ENCODE measurements at places on chromosomes 2 and 18.
A peak's percentile ranks its signal among the peaks of the same experiment; 100 is the strongest.

GRCh38 chr2:38353402-38353801 lies 23.7 kb downstream of the ATL2 start:
- no peak for DNase-seq

GRCh38 chr18:58908006-58908405 lies 43.3 kb downstream of the ZNF532 start:
- no peak for DNase-seq

DNA sequence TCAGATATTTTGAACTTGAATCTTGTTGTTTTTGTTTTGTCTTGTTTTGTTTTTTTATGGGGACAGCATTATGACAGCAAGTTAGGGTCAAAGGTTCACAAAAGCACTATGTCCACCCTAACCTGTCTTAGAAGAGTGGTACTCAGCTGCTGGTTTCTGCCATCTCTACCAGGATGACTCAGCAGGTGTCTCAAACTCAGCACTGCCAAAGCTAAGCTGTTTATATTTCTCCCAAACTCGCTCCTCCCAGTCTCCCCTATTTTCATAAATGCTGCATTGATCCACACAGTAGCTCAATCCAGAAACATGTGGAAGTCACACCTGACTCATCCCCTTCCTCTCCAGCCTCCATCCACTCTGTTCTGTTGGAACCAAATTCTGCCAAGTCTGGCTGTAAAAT lies 134.9 kb downstream of the ZBTB7C start:
- peak; percentile 63 for DNase-seq

DNA sequence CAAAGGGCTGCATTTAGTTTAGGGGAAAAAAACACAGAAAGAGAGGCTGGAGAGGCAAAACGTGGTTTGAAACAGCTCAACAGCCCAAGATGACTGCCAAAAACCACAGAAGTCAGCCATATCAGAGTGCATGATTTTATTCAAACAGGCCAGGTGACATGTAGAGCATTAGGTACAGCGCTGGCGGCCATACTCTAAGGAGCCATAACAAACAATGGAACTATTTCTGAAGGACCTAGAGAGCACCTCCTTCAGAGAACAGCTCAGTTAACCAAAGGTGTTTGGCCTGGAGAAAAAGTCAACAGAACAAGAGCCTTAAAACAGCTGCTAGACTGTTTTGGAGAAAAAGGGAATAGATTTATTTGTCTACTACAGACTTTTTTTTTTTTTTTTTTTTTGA lies 2.6 kb downstream of the THADA start:
- DNase-seq = no peak

GRCh38 chr2:192017844-192018243 lies 171.0 kb upstream of the CAVIN2 start:
- no peak for DNase-seq

GRCh38 chr2:24225499-24226242 lies 50.8 kb downstream of the FAM228A start:
- DNase-seq = no peak

DNA sequence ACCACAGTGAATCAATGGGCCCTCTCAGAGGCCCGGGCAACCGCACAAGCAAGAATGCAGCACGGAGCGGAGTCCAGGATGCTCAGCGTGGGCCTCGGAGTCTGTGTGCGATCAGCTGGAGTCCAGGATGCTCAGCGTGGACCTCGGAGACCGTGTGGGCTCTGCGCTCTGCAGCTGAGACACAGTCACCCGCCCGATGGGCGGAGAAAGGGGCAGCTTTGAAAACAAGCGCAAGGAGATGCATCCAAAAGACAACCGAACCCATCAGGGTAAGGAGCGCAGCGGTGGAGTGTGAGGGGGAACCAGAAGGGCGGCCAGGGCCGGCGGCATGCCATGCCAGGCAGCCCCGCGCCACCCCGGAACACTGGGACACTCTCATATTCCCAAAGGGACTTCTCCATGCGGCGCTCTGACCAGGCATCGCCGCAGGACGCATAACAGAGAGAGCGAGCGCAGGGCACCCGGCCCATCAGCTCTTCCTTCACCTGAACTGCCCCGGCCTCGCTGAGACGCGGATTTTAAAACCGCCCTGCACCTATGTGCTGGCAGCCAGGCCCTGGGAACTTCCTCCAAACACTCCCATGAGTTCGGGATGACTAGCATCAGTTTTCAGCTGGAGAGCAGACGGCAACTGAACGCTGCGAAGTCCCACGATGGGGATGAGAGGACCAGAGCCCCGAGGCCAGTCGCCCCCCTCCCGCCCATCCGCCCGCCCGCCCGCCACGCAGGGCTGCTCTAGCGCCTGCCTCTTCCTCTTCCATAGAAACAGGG lies 44.7 kb downstream of the MC5R start:
- no peak for DNase-seq

GRCh38 chr2:170819680-170820664 lies 3.3 kb downstream of the GAD1 start:
- no peak for DNase-seq

DNA sequence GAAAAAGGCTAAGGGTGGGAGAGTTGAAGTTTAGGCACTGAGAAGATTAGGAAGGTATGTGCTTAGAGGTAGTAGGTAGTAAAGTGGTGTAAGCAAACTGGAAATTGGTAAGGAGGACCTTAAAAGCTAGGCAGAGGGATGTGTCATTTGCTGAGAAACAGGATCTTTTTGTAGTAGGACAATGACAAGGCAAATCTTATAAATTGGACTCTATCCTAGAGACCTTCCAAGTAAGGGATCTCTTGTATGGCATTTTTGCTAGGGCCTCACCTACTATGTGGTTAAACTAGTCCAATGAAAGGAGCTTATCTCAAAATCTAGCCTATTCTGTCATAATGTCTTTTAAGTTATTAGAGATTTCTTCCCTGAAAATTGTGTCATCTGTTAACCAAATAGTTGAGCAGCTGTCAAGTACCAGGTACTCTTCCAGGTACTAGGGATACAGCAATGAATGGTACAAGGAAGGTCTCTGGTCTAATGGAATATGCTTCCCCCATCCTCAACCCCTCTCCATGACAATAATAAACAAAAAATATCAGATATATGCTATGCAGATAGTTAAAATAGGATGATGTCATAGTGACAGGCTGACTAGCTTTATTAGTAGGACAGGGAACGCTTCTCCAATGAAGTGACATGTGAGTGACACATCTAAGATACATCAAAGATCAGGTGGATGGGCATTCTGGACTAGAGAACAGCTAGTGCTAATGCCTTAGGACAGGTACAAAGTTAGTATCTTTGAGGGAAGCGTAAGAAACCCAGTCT lies 17.7 kb downstream of the RIOK3 start:
- DNase-seq = no peak

- DNase-seq = no peak
These were observed 89.3 kb downstream of the LIMS1 start for GRCh38 chr2:108623616-108624015.

- no peak for DNase-seq
These were observed 35.3 kb downstream of the MEIS1 start for GRCh38 chr2:66470199-66470598.

All from mammary epithelial cell (primary cell).